ENCODE measurements at places on chromosomes 7 and 10.
A peak's percentile ranks its signal among the peaks of the same experiment; 100 is the strongest.

DNA sequence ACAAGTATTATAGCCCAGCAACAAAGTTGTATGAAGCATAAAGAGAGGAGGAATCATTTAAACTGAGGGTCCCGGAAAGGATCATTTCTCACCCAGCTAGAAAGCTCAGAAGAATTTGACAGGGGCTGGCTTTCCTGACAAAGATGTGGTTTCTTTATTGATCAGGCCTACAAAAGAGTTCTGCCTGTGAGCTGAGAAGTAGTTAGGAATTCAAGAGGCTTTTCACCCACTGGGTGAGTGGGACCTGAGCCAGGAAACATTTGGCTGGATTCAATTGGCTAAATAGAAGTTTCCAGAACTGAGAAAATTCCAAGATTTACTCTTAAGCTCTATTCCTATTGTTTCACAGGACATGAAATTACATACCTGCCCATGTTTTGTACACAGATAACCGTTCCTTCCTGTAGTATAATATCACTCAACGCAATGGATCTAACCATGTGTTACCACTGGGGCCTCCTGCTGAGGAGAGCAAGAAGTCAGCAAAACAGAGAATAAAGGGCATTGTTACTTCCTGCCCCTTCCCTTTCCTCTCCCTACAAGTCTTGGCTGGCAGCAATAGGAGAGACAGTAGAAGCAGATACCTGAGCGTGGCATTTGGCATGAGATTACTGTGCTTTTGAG is 53.9 kb upstream of the PAPSS2 start:
- no peak for DNase-seq

- DNase-seq, result no peak
Observed at GRCh38 chr10:44873160-44873559, 38.0 kb upstream of the TMEM72 start.

GRCh38 chr10:49512121-49512809 is 26.7 kb downstream of the ERCC6 start:
- no peak for DNase-seq

- no peak for DNase-seq
Observed at GRCh38 chr7:66265566-66265965, 60.4 kb downstream of the TPST1 start.

DNA sequence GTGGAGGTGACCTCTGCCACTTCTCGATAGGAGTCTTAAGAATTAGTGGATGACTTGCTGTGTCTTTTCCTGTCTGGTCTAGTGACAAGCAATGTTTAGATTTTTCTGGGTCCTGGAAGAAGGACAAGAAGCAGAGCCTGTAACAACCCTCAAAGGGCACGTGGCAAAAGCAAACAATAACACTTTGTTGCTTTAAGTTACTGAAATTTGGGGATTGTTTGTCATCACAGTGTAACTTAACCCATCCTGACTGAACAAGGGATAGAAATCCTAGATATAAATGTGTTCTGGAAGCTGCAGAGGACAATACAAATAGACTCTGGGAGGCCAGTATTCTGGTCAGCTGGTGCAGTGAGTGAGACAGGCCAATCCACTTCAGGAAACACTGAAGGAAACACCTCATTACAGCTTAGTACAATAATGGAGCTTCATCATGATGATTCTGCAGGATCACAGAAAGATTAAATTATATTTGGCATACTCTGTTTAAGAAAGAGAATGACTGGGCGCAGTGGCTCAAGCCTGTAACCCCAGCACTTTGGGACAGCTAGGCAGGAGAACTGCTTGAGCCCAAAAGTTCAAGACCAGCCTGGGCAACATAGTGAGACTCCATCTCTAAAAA is 23.3 kb downstream of the ENKUR start:
- DNase-seq, result no peak

DNA sequence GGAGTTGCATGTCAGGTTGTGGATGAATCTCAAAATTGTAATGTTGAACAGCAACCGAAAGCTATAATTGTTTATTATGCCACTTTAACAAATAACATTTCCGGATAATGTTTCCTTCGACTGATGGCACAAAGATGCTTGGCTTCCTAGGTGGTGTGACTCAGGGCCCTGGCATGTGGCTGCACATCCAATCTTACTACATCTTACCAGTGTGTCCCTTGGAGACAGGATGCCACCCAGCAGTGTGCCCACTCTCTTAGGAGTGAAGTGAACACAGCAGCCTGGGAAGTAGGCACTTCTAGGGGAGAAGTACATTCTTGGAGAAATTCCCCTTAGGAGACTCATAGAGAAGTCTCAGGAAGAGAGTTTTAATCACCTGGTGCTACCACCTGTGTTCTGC is 33.0 kb upstream of the GPR26 start:
- DNase-seq, result no peak

GRCh38 chr7:22727714-22728035 is 675 bp downstream of the IL6 start:
- DNase-seq, result no peak

DNA sequence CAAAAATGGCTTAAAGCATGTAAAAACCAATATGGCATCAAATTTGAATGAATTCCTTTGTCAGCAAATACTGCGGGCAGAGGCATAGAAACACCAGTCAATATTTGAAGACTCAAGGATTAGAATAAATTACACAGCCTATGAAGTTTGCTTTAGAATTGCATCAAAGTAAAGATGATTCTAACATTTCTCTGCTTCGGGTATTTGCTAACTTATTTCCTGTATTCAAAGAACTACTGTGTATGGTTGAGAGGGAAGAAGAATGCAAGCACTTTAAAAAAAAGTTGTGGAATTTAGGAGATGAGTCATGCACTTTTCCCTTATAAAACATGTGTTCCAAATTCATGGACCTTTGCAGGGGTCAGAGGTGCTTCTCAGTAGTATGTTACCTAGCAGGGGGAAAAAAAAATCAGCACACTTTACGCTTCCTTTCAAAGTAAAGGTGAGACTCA is 90.1 kb downstream of the PIP4K2A start:
- no peak for DNase-seq

- DNase-seq, result no peak
Observed at GRCh38 chr7:134761266-134761665, 18.2 kb upstream of the CALD1 start.

DNA sequence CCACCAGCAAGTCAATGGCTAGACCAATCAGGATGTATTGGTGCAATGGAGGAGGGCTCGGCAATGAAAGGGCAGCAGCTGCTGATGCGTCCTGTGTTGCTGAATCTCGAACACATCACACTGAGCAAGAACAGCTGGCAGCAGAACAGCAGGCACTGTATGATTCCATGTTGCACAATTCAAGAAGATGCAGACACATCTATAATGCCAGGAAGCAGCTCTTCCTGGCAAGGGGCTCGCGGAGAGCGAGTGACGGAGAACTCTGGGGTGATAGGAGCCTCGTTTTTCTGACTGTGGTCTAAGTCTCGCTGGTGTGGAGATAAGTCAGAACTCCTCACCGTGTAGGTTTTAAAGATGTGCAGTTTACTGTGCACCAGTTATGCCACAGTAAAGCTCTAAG is 24.8 kb upstream of the PFKP start:
- DNase-seq, result no peak

- no peak for DNase-seq
Observed at GRCh38 chr10:11475831-11476434, 135.5 kb downstream of the USP6NL start.

GRCh38 chr10:55509168-55509567 is 708.1 kb upstream of the PCDH15 start:
- no peak for DNase-seq

GRCh38 chr7:32524631-32525030 is 29.3 kb downstream of the AVL9 start:
- DNase-seq, result no peak

DNA sequence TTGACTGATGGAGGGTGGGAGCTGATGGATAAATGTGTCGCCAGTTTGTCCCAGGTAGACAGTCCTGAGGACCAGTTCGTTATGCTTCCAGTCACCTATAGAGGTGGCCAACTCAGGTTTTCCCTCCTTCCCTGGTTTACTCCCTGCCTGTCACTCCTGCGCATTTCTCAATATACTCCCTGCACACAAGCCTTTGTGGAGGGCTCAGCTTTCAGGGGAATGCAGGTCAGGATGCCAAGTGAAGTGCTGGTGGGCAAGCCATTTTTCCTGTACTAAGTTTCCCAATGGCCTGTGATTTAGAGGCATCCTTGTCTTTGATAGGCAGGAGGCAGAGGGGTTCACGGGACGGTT is 473.5 kb upstream of the ZMIZ1 start:
- no peak for DNase-seq

DNA sequence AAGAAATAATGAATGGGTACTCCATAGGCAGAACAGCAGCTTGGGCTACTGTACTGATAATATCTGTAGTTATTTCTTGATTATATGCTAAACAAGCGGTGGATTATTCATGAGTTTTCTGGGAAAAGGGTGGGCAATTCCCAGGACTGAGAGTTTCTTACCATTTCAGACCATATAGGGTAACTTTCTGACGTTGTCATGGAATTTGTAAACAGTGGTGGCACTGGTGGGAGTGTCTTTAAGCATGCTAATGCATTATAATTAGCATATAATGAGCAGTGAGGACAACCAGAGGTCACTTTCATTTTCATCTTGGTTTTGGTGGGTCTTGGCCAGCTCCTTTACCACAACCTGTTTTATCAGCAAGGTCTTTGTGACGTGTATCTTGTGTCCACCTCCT is 399.7 kb downstream of the CDC14C start:
- DNase-seq, result no peak

GRCh38 chr7:155832581-155832981 is 20.3 kb upstream of the SHH start:
- no peak for DNase-seq

- DNase-seq, result no peak
Observed at GRCh38 chr10:132322586-132323048, 9.4 kb upstream of the LRRC27 start.

- no peak for DNase-seq
Observed at GRCh38 chr7:21942955-21943354, 2.7 kb downstream of the CDCA7L start.

DNA sequence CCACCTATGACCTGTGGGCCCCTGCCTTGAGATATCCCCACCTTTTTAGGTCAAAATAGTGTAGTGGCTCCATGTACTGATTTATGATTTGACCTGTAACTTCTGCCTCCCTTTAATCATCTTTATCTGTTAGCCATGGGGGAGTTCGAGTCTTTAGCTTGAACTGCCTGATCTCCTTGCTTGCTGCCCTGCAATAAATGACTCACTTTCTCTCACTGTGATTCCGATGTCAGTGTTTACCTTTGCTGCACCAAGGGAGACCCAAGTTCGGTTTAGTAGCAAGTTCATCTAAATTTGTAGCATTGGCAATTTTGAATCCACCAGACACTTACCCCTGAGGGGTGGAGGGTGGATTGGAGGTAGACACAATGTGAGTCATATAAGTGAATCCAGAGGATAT is 814.6 kb upstream of the AUTS2 start:
- no peak for DNase-seq

- no peak for DNase-seq
Observed at GRCh38 chr7:90298145-90299038, 22.7 kb downstream of the FAM237B start.

- no peak for DNase-seq
Observed at GRCh38 chr10:116632596-116633215, 12.0 kb downstream of the PNLIPRP2 start.

- no peak for DNase-seq
Observed at GRCh38 chr10:5887029-5887428, 2.7 kb downstream of the ANKRD16 start.

DNA sequence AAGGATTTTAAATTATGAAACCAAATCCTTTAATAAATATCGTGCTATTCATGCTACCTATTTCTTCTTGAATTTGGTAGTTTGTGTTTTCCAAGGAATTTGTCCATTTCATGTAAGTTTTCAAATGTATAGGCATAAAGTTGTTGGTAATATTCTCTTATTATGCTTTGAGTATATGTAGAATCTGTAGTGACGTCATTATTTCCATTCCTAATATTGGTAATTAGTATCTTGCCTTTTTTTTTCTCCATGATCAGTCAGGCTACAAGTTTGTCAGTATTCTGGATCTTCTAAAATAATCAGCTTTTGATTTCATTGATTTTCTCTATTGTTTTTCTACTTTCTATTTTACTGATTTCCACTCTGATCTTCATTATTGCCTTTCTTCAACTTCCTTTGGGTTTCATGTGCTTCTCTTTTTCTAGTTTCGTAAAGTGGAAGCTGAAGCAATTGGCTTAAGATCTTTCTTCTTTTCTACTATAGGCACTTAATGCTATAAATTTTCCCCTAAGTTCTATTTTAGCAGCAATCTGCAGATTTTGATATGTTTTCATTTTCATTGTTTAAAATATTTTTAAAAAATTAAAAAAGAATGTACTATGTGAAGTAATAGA is 156.5 kb upstream of the HDAC9 start:
- DNase-seq, result no peak

- DNase-seq, result no peak
Observed at GRCh38 chr7:158543840-158544239, 43.8 kb downstream of the PTPRN2 start.

- DNase-seq, result no peak
Observed at GRCh38 chr10:101007915-101008822, 8.6 kb downstream of the LZTS2 start.

GRCh38 chr10:21049482-21049881 is 152.4 kb upstream of the NEBL start:
- DNase-seq, result no peak

- DNase-seq, result no peak
Observed at GRCh38 chr7:112447406-112447805, 2.9 kb upstream of the IFRD1 start.

DNA sequence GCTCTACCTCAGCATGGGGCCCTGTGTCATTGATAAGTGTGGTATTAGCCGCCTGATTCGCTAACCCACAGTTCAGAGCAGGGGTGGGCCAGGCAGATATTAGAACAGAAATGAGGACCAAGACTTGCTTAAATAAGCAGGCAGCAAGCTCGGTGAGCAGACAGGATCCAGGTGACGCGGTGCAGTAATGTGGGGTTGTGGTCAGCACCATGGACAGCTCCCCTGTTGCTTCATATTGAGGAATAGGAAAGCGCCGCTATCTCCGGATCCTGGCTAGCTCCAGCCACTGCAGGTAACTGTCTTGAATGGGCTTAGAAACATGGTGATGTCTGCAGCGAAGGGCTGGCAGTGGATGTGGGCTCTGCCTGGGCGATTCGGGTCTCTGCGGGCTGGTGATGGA is 51.3 kb upstream of the GPR26 start:
- DNase-seq, result peak; percentile 2

GRCh38 chr7:149229526-149229925 is 9.9 kb upstream of the ZNF212 start:
- DNase-seq, result no peak
